ENCODE measurements at places on chromosomes 3 and 15.

DNA sequence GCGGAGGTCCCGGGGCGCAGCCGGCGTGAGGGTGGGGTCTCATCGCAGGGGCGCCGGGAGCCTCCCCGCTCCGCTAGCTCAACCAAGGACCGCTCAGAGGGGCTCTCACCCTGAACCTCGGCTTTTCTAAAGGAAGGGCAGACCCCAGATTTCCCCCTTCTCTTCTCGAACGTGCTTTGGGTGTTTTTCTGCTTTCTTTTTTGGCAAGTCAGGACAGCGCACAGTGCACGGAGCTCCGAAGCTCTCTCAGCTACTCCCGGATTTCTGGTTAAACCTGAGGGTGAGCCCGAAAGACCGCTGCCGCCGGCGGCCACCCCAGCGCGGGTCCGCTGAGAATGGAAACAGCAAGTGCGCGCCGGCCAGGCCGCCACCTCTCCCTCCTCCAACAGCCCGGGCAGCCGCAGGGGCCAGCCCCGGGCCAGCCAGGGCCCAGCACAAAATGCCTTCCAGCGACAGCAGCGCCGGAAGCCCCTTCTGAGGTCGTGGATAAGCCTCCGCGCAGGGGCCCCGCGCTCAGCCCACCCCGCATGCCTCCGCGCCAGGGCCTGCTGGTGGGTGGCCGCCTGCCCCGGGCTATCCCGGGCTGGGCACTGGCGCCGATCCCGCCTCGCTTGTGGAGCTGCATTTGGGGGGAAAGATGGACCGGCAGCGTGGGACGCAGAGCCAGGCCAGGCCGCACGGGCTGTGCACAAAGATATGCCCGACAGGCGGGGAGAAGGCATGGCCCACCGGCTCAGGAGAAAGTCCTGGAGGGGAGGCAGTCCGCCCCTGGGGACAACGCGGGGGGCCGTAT, 8.2 kb upstream of the OCA2 start:
- DNase-seq: no peak

DNA sequence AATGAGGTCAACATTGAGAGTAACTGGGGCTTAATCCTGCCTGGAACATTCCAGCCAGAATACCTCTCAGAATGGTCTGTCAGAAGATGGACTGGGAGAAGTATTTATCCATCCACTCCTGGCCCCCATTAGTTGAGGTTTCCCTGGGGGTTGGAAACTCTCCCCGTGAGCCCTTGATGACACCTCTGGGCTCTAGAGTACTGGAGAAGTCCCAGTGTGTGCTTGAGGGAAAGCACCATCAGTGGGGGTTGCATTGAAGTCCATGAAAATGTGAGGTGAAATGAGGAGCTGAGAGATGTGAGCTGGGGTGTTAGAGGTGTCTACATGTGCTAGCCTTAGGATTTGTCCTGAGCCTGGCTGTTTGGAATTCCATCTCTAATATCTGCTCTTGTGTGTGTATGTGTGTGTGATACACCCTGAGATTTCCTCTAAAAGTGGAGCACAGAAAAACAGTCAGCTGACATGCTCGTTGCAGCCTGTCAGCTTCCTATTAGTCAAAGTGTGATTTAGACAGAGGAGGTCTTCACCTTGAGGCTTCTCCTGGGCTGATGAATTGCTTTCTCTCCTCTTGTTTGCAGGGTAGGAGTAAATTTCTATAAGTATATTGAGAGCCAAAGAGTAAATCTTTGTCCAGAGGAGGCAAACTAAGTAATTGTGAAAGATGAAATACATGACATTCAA, 67.6 kb downstream of the NR1D2 start:
- DNase-seq: no peak

GRCh38 chr3:29392625-29393388, 111.9 kb downstream of the RBMS3 start:
- DNase-seq: no peak

GRCh38 chr15:68819495-68820294, 1.0 kb downstream of the ANP32A start:
- no peak for DNase-seq

GRCh38 chr3:145251311-145251710, 909.7 kb downstream of the PLOD2 start:
- DNase-seq: no peak

- no peak for DNase-seq
Observed at GRCh38 chr15:23497710-23498111, 50.7 kb upstream of the GOLGA6L2 start.

DNA sequence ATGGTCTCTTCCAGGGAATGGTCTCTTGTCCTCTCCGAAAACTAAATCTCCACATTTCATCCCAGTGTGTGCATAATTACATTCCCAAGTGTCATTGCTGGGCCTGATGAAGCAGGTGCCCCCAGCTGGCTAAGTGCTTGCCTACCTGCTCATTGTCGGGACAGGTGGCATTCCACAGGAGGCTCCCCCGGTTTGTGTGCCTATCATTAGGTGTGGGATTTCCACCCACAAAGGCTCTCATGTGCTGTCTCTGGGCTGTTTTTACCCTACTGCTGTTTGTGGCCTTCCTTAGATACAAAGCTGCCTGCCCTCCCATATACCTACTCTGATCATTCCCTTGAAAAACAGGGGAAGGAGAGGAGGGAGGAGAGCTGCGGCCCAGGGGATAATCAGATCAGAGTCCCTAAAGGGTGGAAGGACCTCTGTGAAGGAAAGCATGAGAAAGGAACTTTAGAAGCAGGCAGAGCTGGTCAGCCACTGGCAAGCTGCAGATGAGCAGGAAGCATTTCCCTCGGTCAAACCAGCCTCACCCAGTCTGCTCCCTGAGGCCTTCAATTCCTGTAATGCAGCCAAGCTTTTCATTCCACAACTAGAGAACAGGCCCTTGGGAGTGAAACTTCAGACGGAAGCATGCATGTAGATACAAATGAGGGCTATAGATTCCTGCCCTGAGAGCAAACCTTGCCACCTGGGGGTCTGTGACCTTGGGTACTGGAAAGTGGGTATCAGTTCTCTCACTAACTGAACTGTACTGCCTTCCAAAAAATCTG, 60.7 kb upstream of the HEG1 start:
- DNase-seq: no peak

- no peak for DNase-seq
Observed at GRCh38 chr3:155492841-155493240, 199.4 kb upstream of the STRIT1 start.

GRCh38 chr3:63966871-63967270, 54.7 kb upstream of the SCAANT1 start:
- no peak for DNase-seq

DNA sequence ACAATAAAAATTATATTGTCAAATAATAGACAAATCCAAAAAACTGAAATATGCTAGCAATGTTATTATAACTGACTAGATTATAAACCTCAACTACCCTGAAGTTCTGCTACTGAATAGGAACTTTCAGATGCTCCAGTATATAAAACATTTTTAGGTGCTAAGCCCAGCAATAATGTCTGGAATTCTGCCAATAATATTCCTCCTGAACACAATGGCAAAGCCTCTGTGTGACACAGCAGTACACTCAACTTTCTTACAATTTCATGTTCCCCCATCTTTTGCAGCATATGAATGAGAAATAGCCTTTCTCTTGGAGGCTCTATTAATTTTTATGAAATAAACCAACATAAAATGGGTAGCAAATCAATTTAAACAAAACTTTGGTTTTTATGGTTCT, 29.5 kb downstream of the ATOSA start:
- no peak for DNase-seq

DNA sequence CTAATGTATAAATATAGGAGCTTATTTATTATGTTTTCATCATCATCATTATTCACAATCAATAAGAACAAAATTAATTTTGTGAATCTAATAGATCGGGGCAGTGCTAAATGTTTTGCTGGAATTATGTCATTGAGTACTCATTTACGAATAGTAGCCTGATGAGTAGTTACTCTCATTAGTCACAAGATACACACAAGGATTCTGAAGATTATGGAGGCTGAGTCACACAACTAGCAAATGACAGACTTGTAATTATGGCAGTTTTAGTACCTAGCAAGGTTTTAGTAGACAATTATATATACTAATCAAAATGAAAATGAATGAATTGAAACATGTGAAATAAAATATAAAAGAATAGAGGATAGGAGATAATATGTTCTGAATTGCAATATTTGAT, 954.2 kb downstream of the CADM2 start:
- DNase-seq: no peak

- DNase-seq: no peak
Observed at GRCh38 chr3:177459401-177459800, 262.1 kb upstream of the TBL1XR1 start.

GRCh38 chr3:25840099-25840498, 50.2 kb downstream of the OXSM start:
- DNase-seq: no peak

GRCh38 chr15:52228921-52229320, 37.7 kb upstream of the GNB5 start:
- DNase-seq: no peak

- DNase-seq: no peak
Observed at GRCh38 chr15:68113273-68113672, 59.2 kb downstream of the PIAS1 start.

- no peak for DNase-seq
Observed at GRCh38 chr3:59266551-59266950, 216.7 kb upstream of the CFAP20DC start.

DNA sequence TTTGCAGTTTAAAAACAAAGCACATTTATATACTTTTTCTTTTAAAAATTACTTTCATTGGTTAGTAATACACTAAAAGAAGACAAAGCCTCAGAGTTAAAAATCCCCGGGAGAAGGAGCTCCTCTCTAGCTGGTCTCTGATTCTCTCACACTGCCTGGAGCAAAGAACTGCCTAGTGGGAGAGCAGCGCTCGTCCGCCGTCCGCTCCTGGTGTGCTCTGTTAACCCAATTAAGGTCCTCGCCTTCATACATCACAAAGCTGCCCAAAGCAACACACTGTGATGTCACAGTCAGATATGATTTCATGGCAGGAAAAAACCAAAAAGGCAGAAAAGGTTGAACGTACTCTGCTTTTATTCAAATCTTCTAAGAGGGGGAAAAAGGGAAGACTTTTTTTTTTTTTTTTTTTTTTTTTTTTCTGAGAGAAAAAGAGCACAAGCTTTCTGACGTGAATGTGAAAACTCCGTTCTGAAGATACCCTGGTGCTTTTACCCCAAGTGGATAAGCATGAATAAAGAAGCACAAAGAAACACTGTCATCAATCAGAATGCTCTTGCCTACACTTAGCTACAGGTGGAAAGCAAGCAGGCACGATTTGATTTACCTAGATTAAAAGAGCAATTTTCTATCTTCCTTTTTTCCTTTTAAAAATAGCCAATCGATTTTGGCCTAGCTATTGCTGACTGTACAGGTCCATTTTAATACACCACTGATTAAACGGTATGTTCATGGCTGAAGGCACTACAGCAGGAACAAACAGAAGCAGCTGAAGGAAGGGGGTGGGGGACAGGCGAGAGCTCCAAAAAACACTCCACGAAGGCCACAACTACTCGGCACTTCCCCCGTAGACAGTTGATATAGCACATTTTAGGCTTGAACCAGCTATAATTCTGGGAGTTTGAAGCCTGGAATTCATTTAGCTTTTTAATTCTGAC, 115.2 kb downstream of the TIGIT start:
- DNase-seq: no peak

Measured in activated CD8-positive, alpha-beta memory T cell treated with anti-CD3 and anti-CD28 coated beads for 48 hours (primary cell).